ENCODE measurements at places on chromosomes 1 and 21.

GRCh38 chr1:29786791-29787732, 550.7 kb downstream of the PTPRU start:
- DNase-seq: no peak

DNA sequence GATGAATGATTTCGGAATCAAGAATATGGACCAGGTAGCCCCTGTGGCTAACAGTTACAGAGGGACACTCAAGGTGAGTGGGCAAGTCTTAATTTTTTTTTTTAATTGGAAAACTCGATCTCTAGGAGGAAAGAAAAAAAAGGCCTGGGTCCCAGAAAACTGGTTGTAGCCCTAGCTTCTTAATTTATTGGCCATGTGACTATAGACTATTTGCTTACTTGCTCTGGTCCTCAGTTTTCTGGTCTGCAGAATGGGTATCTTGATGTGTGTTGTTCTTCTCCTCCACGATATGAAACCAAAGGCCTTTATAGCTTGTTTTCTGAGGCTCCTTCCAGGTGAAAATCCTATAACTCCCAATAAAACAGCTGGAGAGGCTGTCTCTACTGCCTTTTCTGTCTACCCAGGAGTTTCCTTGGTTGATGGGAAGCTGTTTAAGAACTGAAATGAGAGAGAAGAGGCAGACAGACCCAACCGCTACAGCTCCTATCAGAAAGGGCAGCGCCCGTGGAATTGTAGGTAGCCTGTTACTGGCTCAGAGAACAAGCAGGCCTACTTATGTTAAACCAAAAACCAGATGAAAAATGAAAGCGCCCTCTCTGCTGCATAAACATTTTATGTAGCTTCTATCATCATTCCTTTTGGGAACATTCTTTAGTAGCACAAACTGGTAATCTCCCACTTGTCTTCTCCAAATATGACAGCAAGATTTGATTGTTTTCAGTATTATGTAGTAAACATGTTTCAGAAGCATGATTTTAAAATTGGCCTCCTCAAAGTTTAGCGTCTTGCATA, 4.5 kb downstream of the ETS2 start:
- DNase-seq: no peak

- DNase-seq: no peak
Measured at GRCh38 chr21:45182958-45183357, 104.7 kb downstream of the POFUT2 start.

DNA sequence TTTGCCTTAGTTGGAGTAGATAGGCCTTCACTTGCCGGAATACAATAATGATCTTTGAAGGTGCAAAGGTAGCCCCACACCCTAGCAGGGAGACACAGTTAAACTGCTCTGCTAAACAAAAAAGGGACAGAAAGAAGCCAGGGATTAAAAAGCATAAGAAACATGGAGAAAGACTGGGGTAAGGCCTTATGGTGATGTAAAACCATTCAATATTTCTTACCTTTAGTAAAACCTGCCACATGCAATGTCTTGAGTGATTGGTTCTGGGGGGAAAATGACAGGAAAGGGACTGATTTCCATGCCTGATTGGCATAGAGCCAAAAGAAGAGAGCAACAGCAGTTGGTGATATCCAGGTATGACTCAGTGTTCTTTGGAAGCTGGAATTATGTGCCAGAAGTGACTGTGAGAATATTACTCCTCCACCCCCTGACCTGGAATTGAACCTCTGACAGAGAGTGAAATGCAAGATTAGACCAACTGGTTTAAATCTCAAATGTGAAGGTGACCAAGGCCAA, 8.1 kb downstream of the DNASE2B start:
- no peak for DNase-seq

DNA sequence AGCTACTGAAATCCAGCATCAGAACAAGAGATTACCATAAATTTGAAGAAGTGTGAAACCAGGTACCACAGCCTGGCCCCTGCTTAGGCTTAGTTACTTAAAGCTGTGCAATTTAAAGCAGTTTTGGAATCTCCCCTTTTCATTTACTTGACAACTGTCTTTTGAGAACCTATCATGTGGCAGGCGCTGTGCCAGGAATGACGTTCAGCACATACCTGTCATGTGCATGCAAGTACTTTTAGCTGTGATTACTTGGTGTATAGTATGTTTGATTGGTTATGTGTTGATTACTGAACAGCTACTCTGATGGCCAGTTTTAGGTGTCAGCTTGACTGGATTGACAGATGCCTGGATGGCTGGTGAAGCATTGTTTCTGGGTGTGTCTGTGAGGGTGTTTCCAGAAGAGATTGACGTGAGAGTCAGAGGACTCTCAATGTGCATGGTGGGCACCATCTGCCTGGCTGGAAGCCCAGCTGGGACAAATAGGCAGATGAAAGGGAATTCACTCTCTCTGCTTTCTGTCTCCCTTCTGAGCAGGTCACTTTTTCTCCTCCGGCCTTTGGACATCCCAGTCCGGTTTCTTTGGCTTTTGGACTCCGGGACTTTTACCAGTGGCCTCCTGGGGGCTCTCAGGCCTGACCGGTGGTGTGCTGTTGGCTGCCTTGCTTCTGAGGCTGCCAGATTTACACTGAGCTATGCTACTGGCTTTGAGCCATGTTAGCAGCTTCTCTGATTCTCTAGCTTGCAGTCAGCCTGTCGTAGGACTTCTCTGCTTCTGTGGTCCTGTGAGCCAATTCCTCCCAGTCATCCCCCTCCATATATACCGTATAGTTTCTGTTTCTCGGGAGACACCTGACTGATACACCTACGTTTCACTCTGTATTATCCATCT, 178.0 kb downstream of the RYR2 start:
- no peak for DNase-seq

- no peak for DNase-seq
Measured at GRCh38 chr1:238681021-238681420, 705.3 kb upstream of the CHRM3 start.

DNA sequence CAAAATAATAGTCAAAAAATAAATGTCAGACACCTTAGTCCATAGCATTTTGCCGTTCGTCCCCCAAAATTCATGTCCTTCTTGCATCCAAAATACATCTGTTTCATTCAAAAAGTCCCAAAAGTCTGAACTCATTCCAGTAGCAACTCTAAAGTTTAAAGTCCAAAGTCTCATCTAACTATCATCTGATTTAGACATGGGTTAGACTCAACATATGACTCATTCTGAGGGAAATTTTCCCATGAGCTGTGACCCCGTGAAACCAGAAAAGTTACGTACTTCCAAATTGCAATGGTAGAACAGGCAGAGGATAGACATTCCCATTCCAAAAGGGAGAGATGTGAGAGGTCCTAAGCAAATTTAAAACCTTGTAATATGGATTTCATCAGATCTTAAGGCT, 48.6 kb upstream of the CACHD1 start:
- no peak for DNase-seq

DNA sequence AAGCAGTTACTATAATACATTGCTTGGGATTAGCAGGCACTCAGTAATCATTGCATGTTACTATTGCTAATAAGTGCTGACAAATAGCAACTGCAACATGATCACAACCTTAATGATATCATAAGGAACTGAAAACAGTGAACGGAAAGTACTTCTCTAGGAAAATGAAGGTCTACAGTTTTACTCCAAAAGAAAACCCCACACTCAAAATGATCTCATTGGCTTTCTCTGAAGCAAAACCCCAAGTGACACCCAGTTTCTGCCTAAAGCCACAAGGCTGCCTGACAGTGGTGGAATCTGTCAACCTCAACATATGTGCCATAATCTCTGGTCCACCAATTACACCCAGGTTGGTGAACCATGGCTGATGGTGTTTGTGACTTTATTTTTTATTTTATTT, 137.6 kb downstream of the PTGER3 start:
- no peak for DNase-seq

- DNase-seq: no peak
Measured at GRCh38 chr1:202272103-202272845, 69.5 kb downstream of the UBE2T start.

- DNase-seq: no peak
Measured at GRCh38 chr1:221801251-221801661, 59.4 kb upstream of the DUSP10 start.

DNA sequence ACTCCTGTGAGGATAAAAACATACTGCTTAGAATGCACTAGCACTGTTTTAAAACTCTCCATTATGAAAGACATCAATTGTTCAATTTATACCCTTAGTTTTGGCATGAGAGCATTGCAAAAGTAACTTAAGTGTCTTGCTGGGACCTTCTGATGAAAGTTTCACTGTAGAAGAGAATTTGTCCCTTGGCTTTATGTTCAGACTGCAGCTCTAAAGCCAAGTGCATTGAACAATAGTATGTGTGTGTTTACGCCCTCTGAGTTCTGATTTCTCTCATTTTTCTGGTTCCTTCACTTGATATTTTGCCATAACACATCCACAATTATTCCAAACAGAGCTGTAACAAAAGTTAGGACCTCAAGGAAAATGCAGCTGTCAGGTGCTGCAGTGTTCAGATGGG, 474.6 kb downstream of the DISC1 start:
- no peak for DNase-seq

- DNase-seq: no peak
Measured at GRCh38 chr1:54120018-54120697, 32.6 kb downstream of the CDCP2 start.

GRCh38 chr1:109773900-109774485, 10.3 kb upstream of the EPS8L3 start:
- DNase-seq: no peak

GRCh38 chr1:154384650-154385489, 20.3 kb upstream of the IL6R start:
- DNase-seq: no peak

GRCh38 chr21:39483917-39484316, 32.1 kb downstream of the SH3BGR start:
- DNase-seq: no peak

Measured in activated effector memory CD4-positive, alpha-beta T cell treated with Interleukin-2 at 50 U/mL for 16 hours (primary cell).